ENCODE measurements at places on chromosomes 2 and 18. TPM values are rescaled to one million over a fixed set of nuclear protein-coding genes. Genes with fewer than 3 reads are reported as not detected.

DNA sequence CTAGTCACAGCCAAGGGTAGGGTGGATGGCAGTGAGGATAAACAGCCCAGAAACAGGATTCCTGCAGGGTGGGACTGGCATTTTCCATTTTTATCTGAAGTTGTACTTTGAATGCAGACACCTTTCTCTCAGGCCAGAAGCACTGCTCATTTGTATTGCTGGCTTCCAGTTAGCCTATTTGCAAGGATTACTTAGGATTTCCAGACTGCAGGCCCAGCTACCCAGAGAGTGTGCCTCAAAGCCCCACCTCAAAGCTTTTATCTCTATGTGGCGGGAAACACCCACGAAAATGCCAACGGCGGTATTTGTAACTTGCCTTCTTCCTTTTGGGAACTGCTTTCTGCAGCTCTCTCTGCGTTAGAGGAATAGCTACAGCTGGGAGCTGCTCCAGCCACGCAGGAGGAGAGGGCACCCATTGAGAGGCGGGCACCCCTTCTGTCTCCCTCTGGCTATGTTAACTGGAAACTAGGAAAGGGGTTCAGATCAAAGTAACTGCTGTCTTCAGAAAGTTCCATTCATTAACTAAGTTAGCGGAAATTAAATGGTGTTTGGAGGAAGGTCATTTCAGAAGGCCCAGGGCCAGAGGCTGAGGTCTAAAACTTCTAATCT lies 144.9 kb downstream of the TGIF1 start:
- no peak for DNase-seq

DNA sequence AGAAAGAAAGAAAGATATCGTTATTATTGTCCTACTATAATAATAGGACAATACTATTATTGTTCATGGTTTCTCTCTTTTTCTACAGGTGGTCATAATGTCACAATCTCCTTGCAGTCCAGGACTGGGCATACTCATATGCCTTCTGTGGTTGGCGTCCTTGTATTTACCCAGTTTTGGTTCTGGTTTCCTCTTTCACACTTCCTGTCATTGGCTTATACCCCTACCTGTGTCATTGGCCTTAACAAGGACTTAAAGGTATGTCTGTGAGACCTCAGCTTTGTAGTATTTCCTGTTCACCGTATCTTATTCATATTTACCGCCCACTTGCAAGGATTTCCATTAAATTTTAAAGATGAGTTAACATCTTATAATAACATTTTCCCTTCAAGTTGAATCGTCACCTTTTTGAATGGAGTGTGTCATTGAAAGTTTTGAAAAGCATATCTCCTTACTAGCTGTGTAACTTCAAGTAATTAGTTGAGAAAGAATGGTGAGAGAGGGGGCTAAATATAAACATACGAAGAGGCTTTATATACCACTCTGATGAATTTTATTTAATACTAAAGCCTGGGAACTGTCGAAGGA lies 36.5 kb upstream of the HTR2B start:
- DNase-seq: no peak

- no peak for DNase-seq
Observed at GRCh38 chr2:208386541-208386940, 20.1 kb upstream of the PTH2R start.

- DNase-seq: no peak
Observed at GRCh38 chr2:170411660-170412059, 233.7 kb downstream of the MYO3B start.

GRCh38 chr2:175414882-175415487 lies 233.5 kb upstream of the ATP5MC3 start:
- DNase-seq: peak; percentile 61

GRCh38 chr2:85541753-85542457 lies 2.9 kb downstream of the MAT2A start:
- no peak for DNase-seq

- no peak for DNase-seq
Observed at GRCh38 chr2:36486521-36487044, 111.4 kb downstream of the FEZ2 start.

GRCh38 chr18:23369266-23369665 lies 83.8 kb upstream of the RIOK3 start:
- DNase-seq: no peak

GRCh38 chr2:113850687-113851086 lies 39.2 kb upstream of the ACTR3 start:
- DNase-seq: no peak

- DNase-seq: no peak
Observed at GRCh38 chr2:44635725-44636124, 274.0 kb downstream of the CAMKMT start.

DNA sequence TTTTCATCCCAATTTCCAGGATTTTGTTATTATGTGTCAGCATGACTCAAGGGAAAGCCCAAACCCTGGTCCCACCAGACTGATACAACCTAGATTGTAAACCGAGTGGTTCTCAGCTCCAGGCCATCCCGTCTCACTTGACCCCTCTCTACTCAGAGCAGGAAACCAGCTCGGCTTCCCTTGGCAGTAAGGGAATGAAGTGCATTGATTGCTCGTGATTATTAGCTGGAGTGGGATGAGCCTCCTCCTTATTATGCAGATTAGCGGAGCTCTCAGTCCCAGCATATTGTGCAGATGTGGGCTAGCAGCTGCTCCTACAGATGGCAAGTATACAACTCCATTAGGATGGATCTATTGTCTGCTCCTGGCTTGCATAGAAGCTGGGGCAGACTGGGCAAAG lies 167.6 kb downstream of the LNPK start:
- no peak for DNase-seq

DNA sequence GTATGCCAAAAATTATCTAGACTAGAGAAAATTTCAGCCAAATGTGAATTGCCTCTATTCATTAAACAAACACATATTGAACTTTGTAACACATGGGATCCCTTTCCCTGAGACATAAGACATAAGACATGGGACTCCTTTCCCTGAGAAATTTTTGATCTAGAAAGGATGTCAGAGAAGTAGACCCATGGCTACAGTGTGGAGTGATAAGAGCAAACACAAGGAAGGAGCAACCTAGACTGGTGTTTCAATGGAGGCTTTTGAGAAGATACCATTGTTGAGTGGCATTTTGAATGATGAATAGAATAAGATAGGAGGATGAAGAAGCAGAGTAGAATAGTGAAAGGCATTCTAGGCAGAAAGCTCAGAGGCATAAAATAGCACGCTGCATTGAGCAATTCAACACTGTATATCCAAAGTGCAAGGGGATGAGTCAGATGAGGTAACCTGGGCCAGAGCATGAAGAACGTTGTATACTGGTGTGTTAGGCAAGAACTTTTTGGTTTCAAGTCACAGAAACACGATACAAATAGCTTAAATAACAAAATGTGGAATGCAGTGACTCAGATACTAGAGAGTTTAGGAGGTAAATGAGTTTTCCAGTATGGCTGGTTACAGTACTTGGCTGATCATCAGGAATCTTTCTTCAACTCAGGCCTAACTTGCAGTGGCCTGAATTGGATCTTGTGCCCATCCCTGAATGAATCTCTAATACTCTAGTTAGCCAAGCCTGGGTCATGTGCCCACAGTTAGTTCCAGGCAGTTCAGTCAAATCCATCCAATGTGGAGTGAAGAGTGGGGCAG lies 129.8 kb upstream of the TANK start:
- DNase-seq: no peak

- DNase-seq: no peak
Observed at GRCh38 chr2:151931756-151932155, 103.5 kb upstream of the ARL5A start.

Gene ATP6V1B1
- total RNA-seq: not detected

Gene LYG2
- total RNA-seq: not detected

Gene DPP4
- 6.7 TPM for total RNA-seq

Gene ZSWIM2
- total RNA-seq: not detected

Gene SCYGR4
- not detected for total RNA-seq

Gene TCF23
- total RNA-seq: 0.10 TPM
